NCI-H2107 (cell line): ENCODE measurements at places on chromosomes 5 and 9.
A peak's percentile ranks its signal among the peaks of the same experiment; 100 is the strongest.

DNA sequence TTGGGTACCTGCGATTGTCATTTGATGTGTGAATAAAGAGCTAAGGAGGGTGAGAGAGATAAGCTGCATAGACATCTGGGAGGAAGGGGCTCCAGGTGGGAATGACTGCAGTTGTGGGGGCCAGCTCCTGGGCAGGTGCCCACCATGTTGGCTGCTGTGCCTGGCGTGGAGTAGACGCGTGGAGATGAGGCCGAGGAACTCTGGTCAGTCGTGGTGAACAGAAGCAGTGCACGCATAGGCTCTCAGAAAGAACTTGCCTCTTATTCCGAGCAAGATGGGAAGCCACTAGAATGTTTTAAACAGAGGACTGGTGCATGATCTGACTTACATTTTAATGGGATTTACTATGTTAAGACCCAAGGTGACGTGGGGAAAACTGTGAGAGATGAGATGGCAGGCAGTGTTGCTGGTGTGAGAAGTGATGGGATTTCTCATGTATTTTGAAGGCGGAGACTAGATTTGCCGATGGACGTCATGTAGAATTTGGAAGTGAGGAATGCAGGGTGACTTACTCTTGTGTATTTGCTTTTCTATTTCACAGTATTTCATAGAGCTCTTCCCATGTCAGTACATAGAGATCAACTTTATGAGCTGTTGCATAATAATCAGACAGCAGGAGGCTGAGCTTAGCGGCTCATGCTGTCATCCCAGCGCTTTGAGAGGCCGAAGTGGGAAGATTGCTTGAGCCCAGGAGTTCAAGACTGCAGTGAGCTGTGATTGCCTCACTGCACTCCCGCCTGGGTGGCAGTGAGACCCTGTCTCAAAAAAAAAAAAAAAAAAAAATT is 71.1 kb downstream of the EHMT1 start:
- no peak for DNase-seq

DNA sequence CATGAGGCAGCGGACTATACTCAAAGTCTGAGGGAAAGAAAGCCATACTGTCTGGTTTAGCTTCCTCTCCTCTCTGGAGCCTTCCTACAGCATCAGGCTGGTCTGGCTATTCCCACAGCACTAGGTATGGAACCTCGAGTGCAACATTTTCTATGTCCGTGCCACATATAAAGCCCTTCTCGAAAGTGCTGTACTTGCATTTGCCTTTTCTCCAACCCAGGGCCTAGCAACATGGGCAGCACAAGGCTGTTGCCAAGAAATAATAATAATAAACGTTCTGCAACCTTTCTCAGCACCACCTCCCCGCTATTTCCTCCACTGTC is 804 bp downstream of the MED10 start:
- no peak for DNase-seq

DNA sequence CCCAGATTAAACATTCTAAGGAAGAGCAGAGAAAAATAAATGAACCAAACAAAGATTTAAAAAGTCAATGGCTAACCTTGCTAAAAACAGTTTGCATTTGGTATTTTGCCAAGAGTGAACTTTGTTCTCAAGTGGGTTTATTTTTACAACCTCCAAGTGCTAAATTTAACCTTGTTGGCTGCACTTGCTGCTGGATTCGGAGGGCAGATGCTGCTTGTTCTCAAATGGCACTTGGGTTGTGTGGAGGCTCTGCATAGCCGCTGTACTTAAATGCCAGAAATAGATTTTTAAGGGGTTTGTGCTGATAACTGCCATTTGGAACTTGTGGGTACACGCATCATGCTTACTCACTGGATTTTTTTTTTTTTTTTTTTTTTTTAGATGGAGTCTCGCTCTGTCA is 13.3 kb upstream of the SPATA24 start:
- DNase-seq, result peak; percentile 9

GRCh38 chr5:98905857-98906688 is 22.7 kb downstream of the CHD1 start:
- DNase-seq, result peak; percentile 3

- DNase-seq, result no peak
Measured at GRCh38 chr5:115815693-115816225, 700 bp downstream of the CDO1 start.

DNA sequence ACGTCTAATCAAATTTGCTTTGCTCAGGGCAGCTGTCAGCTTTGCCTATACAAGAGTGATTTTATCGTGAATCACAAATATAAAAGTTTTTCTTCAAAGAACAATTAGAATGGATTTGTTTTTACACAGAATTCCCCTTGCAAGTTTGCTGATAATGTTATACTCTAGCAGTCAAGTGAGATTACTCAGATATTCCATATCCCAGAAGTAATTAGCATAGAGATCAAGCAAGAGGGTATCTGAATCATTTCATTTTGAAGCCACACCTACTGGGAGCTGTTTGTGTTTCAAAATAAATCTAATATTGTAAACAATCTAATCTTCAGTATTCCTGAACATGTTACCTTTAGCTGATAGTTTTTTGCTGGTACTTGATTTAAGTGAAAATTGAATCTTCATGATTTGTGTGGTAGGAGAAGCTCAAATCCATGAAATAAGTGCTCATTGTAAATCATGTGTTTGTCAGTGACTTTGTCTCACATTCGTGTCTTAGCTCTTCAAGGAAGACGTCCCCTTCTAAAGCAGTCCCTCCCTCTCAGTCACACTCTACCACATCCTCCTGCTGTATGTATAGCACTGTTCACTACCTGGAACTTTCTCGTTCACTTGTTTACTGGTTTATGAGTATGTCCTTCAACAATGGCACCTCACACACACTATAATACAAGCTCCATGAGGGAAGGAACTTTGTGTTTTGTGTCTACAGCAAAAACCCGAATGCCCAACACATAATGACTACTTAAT is 3.3 kb upstream of the TTC39B start:
- no peak for DNase-seq

DNA sequence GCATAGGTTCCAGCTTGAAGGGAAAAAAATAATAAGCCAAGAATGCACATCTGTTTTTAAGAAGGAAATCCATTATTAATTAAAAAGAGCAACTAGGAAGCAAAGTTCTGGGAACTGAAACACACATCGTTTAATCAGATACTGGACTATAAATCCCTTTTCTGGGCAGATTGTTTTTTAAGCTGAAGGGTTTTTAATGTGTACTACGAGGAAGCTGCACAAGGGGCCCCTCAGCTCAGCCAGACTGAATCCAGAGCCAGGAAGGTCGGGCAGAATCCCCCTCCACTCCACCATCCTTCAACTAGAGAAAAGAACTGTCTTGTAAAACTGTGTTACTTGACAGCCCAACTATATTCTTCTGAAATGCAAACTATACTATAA is 49.2 kb downstream of the ROR2 start:
- DNase-seq, result no peak

GRCh38 chr5:180034564-180034963 is 37.0 kb downstream of the RNF130 start:
- no peak for DNase-seq

GRCh38 chr5:52863715-52864290 is 76.1 kb downstream of the ITGA1 start:
- no peak for DNase-seq

DNA sequence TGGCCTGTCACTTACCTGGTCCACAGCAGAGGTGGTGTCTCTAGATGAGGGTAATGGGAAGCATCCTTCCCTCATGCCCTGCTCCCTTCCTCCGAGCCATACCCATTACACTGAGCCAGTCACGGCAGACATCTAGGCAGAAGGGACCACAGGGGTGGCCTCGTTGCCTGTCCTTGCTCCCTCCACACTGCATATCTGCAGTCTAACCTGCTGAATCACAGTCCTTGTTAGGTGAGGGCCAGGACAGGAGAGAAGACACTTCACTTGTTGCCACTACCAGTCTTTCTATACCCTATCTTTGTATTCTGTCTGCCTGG is 18.4 kb upstream of the SPINK4 start:
- DNase-seq, result no peak

- DNase-seq, result no peak
Measured at GRCh38 chr5:77776554-77777206, 541 bp upstream of the TBCA start.

- no peak for DNase-seq
Measured at GRCh38 chr9:89745601-89746376, 141.0 kb downstream of the GADD45G start.

DNA sequence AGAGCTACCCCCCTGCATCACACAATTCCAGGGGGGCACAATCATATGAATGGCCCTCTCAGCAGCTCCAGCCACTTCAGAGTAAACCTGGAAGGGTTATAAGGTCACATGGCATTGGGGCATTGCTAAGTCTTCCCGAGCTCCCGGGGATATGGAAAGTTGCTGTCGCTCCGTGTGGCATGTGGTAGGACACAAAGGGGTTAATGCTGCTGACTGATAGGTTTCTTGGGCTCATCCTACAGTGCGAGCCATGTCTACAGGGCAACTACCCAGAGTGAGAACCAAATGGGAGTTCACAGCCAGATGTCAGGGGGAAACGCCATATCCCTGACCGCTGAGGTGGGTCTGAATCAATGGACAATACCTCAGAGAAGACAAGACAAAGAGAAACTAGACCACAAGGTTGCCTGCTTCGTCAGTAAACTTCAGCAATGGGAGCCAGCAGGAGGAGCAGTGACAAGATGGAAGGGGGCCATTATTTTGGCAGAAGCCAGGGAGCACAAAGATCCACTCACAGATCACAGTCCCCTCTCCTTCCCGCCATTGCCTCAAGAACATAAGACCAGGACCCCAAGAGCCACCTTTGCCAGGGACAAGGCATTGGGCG is 52.4 kb upstream of the SHISAL2B start:
- DNase-seq, result no peak

GRCh38 chr9:122229485-122229837 is 704 bp upstream of the LHX6 start:
- DNase-seq, result no peak

DNA sequence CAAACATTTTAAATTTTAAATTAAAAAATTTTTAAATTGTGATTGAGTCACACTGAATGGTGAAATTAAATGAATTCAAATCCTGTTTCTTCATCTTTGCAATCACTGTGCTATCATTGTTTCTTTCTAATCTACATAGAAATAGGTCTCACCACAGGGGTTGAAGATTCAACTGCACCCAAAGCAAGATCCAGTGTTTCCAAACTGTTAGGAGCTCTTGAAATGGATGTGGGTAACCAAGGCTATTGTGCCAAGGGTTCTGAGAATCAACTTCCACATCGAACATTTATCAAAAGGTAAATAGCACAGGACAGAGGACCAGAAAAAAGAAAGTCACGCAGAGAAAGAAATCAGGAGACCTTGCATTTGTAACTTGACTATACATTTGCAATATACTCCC is 172.6 kb upstream of the RASEF start:
- no peak for DNase-seq
